Foreskin keratinocyte (primary cell): ENCODE measurements at places on chromosomes 7 and 10.

DNA sequence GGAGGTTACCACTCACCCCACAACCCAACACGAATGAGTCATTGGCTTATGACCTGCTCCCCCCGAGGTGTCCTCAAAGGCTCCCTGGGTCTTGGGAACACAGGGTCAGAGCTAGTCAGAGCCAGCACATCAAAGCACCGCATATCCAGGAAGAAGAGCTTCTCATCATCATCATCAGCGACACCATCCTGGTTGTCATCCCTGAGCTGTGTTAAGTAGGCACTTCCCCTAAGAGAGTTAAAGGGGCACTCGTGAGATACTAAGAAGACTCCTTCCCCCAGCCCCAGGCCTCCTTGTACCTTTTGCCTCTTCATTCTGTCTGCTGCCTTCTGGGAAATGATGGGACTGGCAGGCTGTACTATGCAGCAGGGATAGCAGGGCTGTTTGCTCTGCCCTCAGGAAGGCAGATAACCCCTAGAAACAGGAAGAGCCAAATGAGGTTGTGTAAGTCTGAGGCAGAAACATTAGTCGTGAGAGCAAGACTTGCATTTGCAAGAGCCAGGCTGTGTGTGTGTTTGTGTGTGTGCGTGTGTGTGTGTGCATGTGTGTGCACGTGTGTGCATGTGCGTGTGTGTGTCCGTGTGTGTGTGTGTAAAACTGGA is 11.1 kb upstream of the CPA1 start:
- peak; percentile 80 for DNase-seq

DNA sequence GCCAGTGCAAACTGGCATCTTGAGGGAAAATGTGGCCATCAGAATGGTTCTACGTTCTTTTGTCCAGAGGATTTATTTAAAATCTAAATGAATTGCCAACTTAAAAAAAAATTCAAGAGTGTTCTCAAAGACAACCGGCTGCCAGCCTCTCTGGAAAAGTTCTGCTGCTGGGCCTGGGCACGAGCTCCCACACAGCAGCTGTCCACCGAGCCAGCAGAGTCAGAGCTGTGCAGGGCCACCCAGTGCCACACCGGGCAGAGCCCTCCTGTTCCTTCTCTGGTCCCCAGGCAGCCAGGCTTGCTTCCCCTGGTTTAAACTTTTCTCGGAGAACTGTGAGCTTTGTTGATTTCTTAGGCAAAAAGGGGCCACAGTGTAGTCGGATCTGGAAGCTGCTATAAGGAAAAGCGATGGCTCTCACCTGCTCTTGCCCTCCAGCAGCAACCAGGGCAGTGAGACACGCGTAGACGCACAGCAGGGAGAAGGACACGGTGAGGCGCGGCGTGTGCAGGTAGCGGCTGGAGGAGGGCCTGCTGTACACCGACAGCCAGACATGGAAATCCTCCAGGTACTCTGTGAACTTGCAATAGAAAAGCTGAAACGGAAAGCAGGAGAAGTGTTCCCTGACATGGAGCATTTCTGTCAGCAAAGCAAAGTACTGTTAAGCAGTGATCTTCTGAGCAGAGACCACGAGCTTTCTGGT is 111.6 kb downstream of the PKD1L1 start:
- DNase-seq: no peak

DNA sequence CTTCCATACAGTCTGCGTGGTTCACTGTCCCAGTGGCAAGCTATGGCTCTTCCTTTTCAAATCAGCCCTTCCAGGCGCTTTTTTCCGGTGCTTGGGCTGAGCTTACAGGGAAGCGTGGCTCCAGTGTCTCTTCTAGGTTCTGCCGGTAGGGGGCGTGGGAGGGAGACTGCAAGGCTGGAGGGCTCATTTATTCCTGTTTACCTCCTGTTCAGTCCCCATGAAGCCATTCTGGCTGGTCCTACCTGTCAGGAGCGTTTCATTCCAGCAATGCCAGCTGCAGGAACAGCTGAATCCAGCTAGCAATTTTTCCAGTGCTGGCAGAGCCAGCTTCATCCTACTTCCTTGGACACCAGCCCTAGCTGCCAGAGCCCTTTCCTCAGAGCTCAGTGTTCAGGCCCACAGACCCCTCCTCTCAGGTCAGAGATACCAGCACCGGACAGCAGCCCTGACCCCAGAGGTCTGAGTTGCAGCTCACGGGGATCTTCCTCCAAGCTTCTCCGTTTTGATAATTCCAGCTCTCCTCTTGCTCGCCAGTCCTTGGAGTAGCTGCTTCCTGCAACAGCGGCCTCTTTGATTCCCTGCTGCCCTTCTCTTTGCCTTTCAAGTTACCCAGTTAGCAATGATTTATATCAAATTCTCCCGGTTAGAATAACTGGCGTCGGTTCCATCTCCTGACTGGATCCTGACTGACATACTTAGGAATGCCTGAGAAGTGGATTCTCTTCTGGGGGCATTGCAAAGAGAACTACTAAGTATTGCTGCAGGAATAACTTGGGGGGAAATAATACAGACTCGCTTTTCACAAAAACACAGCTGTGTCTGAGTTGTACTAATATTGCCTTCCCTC is 129.8 kb downstream of the FRMD4A start:
- DNase-seq: no peak

- DNase-seq: no peak
Measured at GRCh38 chr7:3446786-3447185, 145.7 kb downstream of the SDK1 start.

DNA sequence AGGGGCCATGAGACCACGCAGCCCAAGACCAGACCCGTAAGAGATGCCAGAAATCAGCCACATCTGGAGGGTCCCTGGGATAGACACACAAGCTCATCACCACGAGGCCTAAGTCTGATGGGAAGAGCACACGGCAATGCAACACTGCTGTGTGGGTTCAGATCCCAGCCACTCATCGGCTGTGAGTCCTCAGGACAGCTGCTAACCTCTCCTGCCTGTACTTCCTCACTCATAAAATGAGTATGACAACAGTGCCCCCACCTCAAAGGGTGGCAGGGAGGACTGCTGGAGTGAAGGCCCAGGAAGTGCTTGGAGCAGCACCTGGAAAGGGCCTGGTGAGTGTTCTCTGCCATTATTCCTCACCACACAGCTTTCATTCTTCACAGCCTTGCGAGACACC is 60.9 kb downstream of the MAD1L1 start:
- DNase-seq: no peak

DNA sequence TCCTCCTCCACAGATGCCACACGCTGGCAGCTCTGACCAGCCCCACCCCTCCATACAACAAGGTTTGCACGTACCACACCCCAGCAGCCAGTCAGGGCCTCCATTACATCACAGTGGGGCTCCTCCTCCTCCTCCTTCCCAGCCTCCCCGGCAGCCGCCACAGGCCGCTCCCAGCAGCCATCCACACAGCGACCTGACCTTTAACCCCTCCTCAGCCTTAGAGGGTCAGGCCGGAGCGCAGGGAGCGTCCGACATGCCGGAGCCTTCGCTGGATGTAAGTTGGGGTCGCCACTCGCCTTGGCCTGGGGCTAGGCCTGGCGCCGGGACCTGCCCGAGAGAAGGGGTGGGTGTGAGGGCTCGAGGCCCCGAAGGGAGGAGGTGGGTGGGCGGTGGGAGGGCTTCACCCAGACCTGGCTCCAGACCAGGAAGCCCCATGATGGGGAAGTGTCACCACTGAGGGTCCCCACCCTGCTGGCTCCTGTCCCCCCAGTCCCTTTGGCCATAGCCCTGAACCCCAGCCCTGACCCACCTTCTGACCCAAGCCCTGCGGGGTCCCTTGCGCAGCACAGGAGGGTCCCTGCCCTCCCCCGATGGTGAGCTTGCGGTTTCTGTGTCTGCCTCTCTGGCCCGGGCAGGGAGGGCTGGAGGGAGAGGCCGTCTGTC is 36.2 kb upstream of the PPIF start:
- no peak for DNase-seq

GRCh38 chr7:93146472-93147141 is 1.6 kb downstream of the SAMD9L start:
- no peak for DNase-seq
